Heart right ventricle (tissue), 16 donors: ENCODE measurements at places on chromosomes 1 and 21. TPM values are rescaled to one million over a fixed set of nuclear protein-coding genes. Genes with fewer than 3 reads are reported as not detected.
A peak's percentile ranks its signal among the peaks of the same experiment; 100 is the strongest.

TMEM81 gene
- 3.0 TPM for total RNA-seq

TRIM63 gene
- total RNA-seq: 231 TPM

FCMR gene
- 1.7 TPM for total RNA-seq

CDC42BPA gene
- 32.8 TPM for total RNA-seq

TMEM240 gene
- total RNA-seq: 3.7 TPM

TRIM58 gene
- 0.09 TPM for total RNA-seq

PFKL gene
- 42.9 TPM for total RNA-seq

MAN1C1 gene
- total RNA-seq: 19.7 TPM

NBPF4 gene
- not detected for total RNA-seq

PLA2G2C gene
- total RNA-seq: not detected

PDZK1 gene
- 2.0 TPM for total RNA-seq

HSPA6 gene
- 0.36 TPM for total RNA-seq

SPRR2A gene
- not detected for total RNA-seq

JAK1 gene
- total RNA-seq: 122 TPM

DNA sequence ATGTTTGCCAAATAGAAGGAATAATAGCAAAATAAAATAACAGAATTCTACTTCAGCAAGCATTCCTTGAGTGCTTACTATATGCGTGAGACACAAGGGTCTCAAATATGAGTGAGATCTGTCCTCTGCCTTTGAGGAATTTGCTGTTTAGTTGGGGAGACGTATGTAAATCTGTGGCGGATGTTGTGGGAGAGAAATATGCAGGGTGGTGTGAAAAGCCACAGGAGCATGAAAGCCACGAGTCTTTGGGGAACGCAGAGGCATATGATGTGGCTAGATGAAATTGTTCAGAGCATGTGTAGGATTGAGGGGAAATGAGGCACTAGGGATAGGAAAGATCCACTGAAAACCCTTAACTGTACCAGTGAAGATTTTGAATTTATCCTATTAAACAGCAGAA, 244.4 kb downstream of the PBX1 start:
- no peak for DNase-seq

- DNase-seq: no peak
These were observed at the start of gene NMNAT2 for GRCh38 chr1:183417772-183418491. Gene NMNAT2 (minus strand): TSS chr1:183418380. CDS start chr1:183418267, 113 bp downstream.

- peak; percentile 28 for DNase-seq
These were observed 37.0 kb downstream of the CAPN8 start for GRCh38 chr1:223628233-223629125.

DNA sequence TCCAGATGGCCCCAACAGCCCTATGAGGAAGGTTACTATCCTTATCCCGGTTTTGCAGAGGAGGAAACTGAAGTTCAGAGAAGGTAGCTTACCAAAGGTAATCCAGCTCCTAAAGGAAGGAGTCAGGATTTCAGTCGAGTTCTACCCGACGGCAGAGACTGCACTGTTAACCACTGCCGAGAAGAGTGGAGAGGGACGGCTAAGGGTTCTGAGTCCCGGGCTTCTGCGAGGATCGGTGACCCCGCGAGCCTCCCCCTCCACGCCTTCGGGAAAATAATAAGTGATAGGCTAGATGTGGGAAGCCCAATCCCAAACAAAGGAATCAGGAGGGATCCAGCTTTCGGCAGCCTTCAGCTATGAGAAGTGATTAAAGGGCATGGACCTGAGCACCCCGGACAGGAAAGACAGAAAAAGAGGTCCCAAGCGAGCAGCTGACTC, 587 bp downstream of the TMEM53 start:
- DNase-seq: no peak

- DNase-seq: no peak
These were observed 161.6 kb downstream of the LRRC40 start for GRCh38 chr1:70043804-70044203.

- DNase-seq: no peak
These were observed 3.8 kb downstream of the PBXIP1 start for GRCh38 chr1:154951901-154952657.

DNA sequence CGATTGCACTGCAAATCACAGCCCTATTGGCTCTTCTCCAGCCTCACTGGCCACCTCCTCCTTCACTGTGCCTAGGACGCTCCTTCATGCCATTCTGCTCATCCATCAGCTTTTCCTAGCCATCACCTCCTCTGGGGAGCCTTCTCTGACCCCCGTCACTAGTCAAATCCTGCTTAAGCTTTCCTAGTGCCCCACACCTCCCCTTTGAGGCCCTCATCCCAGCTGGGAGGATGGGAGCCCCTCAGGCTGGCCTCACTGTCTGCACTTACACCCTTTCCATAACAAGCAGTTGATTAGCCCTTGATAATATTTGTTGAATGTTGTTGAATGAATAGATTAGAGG, 50.7 kb downstream of the KLHDC7A start:
- no peak for DNase-seq

- no peak for DNase-seq
These were observed 2.3 kb upstream of the ACTA1 start for GRCh38 chr1:229436201-229436600.

- DNase-seq: no peak
These were observed 28.3 kb downstream of the PDE4B start for GRCh38 chr1:65820983-65821382.

- no peak for DNase-seq
These were observed 17.5 kb downstream of the LRRIQ3 start for GRCh38 chr1:74180490-74180889.

DNA sequence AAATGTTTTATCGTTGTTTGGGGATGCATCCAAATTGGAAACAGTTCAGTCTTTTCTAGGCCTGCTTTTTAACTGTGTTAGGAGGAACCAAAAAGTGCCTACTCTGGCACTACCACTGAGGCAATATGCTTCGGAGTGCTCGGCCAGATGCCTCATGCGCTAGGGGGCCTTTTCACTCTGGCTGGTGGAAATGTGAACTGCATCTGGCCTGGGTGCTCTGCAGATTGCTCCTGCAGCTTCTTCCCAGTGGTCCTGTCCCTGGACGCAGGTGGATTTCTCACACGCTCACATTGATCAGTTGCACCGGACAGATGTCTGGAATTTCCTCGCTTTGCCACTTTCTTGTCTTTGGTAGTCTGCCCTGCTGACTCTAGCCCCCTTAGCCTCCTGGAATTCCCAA, 330.2 kb upstream of the FMN2 start:
- DNase-seq: no peak

DNA sequence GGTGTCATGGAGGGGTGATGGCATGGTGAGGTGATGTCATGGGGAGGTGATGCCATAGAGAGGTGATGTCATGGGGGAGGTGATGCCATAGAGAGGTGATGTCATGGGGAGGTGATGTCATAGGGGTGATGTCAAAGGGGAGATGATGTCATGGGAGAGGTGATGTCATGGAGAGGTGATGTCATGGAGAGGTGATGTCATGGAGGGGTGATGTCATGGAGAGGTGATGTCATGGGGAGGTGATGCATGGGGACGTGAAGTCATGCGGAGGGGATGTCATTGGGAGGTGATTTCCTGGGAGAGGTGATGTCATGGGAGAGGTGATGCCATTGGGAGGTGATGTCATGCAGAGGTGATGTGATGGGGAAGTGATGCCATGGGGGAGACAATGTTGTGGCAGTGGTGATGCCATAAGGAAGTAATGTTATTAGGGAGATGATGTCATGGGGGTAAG, 92.1 kb upstream of the C1orf174 start:
- DNase-seq: no peak

DNA sequence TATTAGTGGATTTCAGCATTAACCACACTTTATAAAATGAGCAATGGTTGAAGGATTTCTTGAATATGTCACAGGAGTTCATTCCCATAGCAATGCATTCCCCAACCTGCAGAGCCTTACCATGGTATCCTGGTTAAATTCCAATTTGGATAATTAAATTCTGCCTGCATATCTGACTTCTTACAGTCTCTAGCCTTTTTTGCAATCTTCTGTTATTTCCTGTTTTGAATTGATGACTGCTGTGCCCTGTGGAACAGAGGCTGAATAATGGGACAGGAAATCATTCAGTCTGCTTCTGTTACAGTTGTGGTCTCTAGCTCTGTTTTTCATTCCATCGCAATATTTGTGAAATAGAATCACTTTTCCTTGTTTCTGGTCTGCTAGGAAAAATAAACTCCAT, 1823.9 kb downstream of the PLA2G4A start:
- DNase-seq: no peak

- DNase-seq: no peak
These were observed 32.2 kb downstream of the TFAP2E start for GRCh38 chr1:35605071-35605866.

GRCh38 chr1:33367485-33368405, 46.8 kb upstream of the A3GALT2 start:
- DNase-seq: peak; percentile 90

GRCh38 chr1:172588296-172589291, 55.6 kb downstream of the SUCO start:
- DNase-seq: no peak

- no peak for DNase-seq
These were observed 113.3 kb upstream of the DPT start for GRCh38 chr1:168842306-168842705.

GRCh38 chr1:70169018-70169839, 36.1 kb downstream of the LRRC40 start:
- no peak for DNase-seq

DNA sequence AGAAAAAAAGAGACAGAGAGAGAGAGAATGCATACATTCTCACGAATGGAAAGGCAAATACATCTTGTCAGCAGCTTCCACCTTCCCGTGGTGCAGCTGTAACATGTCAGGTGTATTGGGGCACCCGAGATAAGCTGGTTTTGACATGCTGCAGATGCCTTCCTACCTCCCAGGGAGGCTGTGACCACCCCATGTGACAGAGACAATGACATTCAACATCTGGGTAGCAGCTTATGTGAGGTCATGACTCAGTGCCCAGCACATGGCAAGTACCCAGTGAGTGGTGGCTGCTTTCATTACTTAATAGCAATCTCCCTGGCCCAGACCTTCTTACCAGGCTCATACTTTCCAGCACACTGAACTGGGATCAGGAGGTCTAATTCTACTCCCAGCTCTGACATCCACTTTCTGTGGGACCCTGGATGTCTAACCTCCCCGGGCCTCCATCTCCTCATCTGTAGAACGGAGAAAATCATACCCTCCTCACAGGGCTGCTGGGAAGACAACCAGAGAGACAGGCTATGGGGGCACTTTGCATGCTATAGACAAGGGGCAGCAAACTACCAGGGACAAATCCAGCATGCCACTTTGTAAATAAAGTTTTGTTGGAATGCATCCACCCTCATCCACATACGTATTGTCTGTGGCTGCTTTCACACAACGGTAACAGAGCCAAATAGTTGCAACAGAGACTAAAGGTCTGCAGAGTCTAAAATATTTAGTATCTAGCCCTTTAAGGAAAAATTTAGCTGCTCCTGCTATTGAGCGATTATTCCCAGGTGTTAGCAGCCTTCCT, 38.5 kb upstream of the ZBTB40 start:
- DNase-seq: no peak
